ENCODE measurements at places on chromosomes 6 and 20. TPM values are rescaled to one million over a fixed set of nuclear protein-coding genes. Genes with fewer than 3 reads are reported as not detected.

The CFAP206 gene
- 0.37 TPM for total RNA-seq

The ASIP gene
- total RNA-seq, result not detected

The POM121L2 gene
- not detected for total RNA-seq

The PLA2G7 gene
- not detected for total RNA-seq

The FKBP1C gene
- total RNA-seq, result 1.6 TPM

The PFDN6 gene
- total RNA-seq, result 40.4 TPM

The HFE gene
- 8.8 TPM for total RNA-seq

The CGAS gene
- total RNA-seq, result 3.3 TPM

The OTOR gene
- not detected for total RNA-seq

Data from subcutaneous preadipocyte (primary cell).